ENCODE measurements at places on chromosomes 12 and 14.

DNA sequence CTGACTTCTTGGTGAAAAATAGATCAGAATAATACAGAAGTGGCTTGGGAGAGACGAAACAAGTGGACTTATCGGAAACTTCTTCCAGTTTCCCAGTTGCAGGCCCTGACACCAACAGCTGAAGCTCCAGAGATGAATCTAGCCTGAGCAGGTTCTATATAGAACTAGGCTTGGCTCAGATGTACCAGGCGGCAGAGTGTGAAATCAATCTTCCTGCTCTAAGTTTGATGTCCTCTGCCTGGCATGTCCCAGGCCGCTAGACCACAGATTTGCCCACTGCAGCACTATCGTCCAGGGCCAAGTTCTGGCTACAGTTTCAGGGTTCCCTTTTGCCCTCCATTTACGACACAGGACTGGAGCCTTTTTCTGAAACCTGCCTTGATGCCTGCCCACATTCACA, 91.3 kb upstream of the PLEKHA5 start:
- DNase-seq = no peak

GRCh38 chr12:94198469-94198868, 50.1 kb downstream of the PLXNC1 start:
- no peak for DNase-seq

- no peak for DNase-seq
Measured at GRCh38 chr12:117124421-117125271, 25.4 kb upstream of the TESC start.

- peak; percentile 29 for DNase-seq
Measured at GRCh38 chr12:118103201-118103600, 610 bp downstream of the VSIG10 start.

DNA sequence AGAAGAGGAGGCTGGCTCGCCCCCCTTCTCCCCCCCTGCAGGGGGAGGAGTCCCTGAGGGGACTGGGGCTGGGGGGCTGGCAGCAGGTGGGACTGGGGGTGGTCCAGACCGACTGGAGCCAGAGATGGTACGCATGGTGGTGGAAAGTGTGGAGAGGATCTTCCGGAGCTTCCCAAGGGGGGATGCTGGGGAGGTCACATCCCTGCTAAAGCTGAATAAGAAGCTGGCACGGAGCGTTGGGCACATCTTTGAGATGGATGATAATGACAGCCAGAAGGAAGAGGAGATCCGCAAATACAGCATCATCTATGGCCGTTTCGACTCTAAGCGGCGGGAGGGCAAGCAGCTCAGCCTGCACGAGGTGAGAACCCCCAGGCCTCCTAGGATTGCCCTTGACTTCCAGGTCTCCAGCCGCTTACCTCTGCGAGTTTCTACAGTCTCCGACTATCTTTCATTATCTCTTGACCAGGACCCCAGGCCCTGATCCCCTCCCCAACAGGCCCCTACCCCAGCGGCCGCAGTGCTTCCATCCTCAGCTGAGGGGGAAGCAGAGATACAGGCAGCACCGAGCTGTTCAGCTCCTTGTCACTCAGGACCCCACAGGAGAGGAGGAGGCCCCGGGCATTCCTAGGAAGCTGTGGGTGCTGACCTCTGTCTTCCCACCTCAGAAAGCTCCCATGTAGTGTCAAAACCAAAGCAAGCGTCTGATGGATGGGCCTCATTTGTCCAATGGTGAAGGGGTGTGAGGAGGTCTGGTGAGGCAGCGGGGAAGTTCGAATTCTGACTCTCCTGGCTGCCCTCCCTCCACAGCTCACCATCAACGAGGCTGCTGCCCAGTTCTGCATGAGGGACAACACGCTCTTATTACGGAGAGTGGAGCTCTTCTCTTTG, 3.0 kb downstream of the NAB2 start:
- DNase-seq = no peak

- DNase-seq = no peak
Measured at GRCh38 chr12:130832561-130833209, 6.4 kb downstream of the STX2 start.

- DNase-seq = no peak
Measured at GRCh38 chr14:94827711-94828447, 58.0 kb upstream of the GSC start.

- DNase-seq = no peak
Measured at GRCh38 chr14:38505221-38505972, 249.5 kb upstream of the CLEC14A start.

- DNase-seq = peak; percentile 56
Measured at GRCh38 chr12:42421844-42422779, 96.1 kb downstream of the PPHLN1 start.

DNA sequence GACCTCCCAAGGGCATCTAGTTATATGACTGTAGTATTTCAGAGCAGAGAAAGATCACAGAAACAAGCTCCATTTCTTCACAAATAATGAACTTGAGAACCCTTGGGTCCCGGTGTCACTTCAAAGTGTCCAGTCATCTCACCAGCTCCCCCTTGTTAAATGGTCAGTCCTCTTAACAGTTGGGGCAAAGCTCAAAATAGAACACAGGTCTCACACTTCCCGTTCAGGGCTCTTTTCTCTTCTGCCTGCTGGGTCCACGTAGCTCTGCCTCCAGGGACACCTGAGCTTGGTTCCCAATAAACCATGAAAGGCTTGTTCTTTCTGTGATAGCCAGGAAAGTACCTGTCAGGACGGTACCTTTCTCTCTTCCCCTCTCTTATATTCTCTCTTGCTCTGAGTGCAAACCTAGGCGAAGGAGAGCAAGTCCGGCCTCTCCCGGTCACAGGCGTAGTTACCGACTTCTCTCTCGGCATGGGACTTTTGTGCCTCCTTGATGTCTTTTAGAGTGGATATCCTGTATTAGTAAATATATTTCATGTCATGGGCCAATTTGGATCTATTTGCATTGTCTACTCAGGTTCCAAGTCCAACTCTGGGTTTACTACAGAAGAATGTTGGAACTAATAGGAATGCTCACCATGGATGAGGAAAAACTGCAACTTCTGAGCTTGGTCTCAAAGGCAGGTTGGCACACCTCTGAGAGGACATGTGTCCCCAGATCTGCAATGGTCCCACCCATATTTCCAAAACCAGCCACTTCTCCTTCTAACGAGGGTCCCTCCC, 118.8 kb upstream of the PARP11 start:
- no peak for DNase-seq

DNA sequence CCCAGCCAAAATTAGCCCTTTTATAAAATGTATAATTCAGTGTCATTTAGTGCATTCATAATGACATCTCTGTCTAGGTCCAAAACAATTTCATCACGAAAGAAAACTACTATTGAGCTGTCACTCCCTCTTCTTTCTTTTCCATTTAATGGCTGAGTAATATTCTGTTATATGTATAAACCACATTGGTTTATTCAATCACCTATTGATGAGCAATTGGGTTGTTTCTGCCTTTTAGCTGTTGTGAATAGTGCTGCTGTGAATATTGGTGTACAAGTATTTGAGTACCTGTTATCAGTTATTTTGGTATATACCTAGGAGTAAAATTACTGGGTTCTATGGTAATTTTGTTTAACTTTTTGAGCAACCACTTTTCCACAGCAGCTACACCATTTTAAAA, 7.2 kb downstream of the DNM1L start:
- DNase-seq = no peak

DNA sequence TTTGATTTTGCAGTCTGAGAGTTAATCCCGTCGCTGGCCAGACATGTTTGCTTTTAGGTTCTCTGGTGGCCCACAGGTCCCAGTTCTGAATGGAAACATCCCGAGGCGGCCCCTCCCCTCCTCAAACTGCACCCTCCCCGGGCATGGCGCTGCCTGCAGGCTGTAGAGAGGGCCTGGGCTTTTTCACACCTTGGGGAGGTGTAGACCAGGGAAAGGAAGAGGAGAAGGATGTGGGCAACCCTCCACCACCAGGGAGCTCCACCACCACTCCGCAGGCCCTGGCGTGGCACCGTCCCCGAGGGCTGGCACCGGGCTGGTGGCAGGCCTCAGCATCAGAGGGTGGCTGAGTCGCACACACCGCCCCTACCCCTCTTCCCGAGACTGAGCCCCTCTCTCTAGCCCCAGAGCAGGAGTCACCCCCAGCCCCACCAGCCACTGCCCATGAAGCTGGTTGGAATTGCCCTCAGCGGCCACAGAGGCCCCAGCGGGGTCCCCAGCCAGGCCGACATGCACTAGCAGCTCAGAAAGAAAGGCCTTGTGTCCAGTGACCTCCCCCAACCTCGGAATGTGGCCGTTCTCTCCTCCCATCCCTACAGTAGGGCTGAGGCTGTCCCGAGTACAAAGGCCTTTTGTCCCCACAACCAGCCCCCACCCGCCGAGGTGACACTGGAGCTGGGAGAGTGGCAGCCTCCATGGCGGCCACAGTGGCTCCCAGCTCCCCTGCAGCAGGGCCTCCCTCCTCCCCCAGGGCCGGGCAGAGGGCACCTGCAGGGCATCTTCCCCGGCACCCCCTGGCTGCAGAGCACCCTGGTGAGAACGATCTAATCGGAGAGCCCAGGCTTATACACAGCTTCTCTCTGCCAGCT, 23.5 kb upstream of the INF2 start:
- DNase-seq = no peak

DNA sequence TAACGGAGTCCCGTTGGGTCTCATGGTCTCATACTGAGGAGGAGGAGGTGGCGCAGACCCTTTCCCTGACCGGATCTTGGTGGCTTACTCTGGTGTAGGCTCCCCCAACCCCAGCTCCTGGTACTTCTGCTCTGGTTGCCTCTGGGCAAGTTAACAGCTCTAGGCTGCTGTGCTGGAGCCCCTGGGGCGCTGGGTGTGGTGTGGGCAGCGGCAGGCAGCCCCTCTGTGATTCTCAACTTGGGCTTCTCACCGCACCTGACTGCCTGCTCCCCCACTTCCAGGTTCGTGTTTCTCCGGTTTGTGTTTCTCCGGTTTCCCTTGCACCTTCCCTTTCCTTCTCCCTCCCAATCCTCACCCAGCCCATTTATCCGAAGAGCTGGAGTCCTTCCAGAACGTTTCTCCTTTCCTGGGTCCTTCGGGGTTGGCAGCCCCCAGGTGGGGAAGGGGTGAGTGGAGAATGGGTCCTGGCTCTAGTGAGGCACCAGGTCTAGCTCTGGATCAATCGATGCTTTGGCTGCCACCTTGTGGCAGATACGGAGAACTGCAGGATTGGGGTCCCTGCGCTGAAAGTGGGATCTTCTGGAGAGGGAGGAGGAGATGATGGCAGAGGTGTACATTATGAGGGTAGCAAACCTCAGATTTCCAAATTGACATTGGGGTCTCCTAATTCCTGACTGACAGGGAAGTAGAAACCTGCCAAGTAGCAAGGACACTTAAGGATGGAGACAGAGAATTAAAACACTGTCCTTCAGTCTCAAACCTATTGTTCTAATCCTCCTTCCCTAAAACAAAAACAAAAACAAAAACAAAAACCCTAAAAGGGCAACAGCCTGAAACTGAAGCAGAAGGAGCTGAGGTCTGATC, 8.3 kb downstream of the CISTR start:
- peak; percentile 63 for DNase-seq

- DNase-seq = no peak
Measured at GRCh38 chr14:73027546-73027945, 640 bp upstream of the ZFYVE1 start.

DNA sequence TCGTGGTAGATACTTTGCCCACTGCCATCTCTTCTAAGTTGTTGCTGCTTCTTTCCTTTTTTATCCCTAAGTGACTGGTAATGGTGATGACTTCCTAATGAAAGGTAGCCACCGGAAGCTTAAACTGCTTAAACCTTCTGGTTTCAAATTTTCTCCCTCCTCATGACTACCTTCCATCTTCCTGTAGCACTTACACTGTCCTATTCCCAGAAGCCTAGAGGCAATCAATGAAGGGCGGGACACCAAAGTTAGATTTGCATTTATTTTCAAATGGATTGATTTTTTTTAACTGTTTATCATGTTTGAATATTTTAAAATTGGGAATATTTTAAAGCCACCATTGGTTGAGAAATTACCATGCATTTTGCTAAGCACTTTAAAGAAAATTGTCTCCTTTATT, 64.7 kb downstream of the MSRB3 start:
- no peak for DNase-seq

DNA sequence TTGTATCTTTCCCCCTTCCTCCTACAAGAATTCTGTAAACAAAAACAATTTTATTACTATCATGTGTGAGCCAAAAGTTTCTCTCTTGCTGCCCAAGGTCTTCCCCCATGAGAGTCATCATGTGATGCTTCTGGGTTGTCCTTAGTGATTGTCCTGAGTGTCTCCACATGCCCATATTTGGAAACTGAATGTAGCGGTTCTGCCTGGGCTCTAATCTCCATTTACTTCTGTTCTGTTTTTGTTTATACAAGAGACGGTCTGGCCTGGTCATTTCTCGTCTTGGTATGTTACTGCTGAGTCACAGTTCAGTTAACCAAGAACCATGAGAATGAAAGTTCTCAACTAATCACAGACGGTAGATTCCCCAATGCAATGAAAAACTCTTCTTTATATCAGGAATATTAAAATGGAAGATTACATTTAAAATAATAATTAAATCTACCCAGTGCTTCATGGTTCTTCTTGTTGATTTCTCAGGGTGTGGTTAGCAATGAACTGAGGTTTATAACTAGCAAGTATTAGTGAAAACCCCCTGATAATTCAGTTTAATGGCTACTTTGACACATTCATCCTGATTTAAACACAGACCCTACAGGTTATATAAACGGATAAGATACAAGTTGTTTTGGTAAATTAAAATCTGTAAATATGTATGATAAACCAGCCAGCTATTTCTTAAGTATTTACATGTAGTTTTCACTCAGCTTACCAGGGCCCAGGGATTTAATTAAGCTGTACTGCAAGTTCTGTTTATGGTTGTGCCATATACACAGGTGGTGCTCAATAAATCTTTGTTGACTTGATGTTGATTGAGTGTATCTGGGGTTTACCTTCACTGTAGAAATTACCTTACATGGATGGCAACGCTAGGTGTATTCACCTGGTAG, 81.1 kb downstream of the PELI2 start:
- DNase-seq = peak; percentile 61

GRCh38 chr14:69865701-69866365, 13.4 kb upstream of the SMOC1 start:
- no peak for DNase-seq

- peak; percentile 65 for DNase-seq
Measured at GRCh38 chr14:100850841-100851585, 25.1 kb downstream of the MEG3 start.

DNA sequence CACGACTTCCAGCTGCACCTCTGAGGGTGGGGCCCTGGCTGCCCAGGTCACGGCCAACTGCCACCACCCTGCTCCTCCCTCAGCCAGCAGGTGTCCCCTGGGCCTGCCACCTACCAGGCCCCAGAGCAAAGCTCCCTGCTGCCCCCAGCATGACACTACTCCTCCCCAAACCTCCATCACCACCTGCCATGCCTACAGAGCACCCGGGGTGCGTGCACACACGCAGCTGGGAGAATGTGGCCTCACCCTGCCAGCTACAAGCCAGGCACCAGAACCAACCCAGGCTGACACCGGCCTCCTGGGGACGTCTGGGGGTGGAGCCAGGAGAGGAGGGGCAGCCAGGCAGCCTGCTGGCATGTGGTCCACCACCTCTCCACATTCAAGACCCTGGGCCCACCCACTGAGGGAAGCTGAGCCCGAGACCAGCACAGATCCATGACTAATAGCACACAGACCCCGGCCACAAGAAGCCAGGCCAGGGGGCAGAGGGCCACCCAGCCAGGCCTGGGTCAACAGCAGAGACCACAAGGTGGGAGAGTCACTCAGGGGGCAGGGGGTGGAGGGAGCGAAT, 3.4 kb downstream of the JAG2 start:
- DNase-seq = no peak

GRCh38 chr14:103533137-103533998, 4.4 kb downstream of the TRMT61A start:
- no peak for DNase-seq

- no peak for DNase-seq
Measured at GRCh38 chr12:102504871-102505270, 24.5 kb upstream of the IGF1 start.
